ENCODE measurements at places on chromosomes 11 and 22.
A peak's percentile ranks its signal among the peaks of the same experiment; 100 is the strongest.

GRCh38 chr11:3219281-3219892 lies 774 bp upstream of the MRGPRG start:
- no peak for DNase-seq

DNA sequence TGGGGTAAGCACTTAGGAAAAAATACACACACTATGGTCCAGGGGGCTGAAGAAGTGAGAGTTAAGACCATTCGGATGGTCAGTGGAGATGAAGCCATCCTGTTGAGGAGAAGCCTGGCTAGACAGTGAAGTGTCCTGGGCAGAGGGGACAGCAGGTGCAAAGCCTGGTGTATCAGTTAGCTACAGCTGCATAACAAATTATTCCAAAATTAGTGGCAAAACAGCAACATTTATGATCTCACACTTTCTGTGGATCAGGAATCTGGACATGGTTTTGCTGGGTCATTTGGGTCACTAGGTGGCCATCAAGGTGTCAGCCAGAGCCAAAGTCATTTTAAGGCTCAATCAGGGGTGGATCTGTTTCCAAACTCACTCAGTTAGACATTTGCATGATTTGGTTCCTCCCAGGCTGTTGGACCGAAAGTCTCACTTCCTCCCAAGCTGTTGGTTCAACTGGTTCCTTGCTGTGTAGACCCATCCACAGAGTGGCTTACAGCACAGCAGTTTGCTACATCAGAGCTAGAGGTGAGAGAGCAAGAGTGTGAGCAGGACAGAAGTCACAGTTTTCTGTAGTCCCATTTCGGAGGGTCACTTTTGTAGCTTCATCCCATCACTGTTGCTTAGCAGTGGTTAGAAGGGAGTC lies 80.1 kb upstream of the ALX4 start:
- DNase-seq = no peak

DNA sequence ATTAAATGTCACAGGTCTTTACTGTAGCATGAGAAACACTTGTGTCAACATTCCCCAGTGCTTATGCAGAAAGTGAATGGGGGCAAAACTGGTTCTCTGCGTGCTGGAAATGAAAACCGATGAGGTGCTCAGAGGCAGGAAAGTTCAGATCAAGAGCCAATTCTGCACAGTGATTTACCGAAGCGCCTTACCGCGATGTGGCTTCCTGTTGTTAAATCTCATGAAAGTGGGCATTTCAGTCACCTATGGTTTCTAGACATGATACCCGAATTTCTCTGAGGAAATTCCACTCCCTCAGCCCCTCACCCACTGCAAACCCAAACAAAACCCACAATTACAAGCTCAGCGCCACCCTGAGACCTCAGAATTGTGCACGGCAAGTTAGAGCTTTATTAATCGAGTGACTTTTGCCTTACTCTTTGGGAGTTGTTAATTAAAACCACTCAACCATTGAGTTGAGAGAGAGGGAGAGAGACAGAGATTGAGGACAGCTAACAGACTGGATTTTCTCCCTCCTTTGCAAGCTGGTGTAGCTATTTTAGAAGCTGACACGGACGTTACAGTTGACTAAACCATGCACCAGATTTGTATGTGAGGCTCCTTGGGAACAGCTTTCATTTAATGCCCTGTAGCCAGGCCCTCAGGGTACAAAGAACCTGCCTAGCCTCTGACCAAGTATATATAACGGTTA lies 196.4 kb downstream of the DBX1 start:
- no peak for DNase-seq

- no peak for DNase-seq
These were observed 54.3 kb upstream of the MYEOV start for GRCh38 chr11:69239641-69240040.

DNA sequence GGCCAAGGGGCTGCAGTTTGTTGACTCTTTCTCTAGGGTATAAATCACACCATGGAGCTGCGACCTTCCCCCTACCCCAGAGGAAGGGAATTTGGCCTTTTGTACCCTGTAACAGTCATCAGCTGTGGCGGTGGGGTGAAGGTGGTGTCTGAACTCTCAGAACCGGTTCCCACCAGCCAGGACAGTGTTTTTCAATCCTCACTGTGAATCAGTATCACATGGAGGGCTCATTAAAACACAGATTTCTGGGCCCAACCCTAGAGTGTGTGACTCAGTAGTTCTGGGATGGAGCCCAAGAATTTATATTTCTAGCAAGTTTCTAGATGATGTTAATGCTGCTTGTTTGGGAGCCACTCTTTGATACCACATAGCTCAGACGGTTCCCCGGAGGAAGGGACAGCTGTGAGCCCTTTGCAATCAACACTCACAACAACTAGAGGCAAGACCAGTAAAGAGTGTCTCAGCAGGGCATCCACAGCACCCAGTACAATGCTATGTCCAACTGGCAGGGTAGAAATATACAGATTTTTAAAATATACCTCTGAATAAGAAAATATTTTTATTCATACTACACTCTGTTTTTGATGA lies 43.9 kb upstream of the FAT3 start:
- DNase-seq = no peak

DNA sequence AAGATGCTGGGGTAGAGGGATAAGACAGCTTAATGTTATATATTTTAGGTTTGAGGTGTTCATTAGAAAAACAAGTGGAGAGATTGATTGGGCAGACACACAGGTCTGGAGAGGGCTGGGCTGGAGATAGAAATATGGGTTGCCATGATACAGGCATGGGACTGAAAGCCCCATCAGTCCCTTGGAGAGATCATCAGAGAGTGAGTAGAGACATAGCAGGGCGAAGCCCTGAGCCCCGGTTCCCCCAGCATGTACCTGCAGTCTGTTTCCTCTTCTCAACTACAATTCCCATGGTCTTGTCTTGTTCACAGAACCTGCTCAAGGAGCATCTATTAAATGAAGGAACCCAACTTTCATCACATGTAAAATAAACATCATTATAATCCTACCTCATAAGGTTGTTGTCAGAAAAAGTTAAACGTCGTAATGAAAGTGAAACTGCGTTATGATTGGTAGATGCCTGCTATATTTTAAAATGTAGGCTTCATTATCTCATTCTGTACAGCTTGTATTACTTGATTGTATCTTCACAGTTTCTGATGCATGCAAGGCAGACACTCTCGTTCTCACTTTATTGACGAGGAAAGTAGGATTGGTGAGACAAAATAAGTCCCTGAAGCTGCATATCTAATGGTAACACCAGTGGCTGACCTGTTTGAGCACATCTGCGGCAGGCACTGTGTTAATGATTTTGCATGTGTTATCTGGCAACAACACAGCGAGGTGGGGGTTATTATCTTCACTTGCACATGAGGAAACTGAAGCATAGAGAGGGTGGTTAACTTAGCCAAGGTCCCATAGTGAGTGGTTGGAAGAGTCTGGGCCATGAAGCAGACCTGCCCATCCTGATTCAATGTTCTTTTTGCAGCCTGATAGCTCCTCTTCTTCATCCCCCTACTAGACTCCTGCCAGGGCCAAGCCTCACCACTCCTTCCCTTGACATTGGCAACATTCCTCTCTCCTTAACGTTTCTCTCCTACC lies 63.5 kb downstream of the ENDOD1 start:
- DNase-seq = peak; percentile 13

GRCh38 chr11:96162816-96163499 lies 180.0 kb downstream of the MAML2 start:
- no peak for DNase-seq

DNA sequence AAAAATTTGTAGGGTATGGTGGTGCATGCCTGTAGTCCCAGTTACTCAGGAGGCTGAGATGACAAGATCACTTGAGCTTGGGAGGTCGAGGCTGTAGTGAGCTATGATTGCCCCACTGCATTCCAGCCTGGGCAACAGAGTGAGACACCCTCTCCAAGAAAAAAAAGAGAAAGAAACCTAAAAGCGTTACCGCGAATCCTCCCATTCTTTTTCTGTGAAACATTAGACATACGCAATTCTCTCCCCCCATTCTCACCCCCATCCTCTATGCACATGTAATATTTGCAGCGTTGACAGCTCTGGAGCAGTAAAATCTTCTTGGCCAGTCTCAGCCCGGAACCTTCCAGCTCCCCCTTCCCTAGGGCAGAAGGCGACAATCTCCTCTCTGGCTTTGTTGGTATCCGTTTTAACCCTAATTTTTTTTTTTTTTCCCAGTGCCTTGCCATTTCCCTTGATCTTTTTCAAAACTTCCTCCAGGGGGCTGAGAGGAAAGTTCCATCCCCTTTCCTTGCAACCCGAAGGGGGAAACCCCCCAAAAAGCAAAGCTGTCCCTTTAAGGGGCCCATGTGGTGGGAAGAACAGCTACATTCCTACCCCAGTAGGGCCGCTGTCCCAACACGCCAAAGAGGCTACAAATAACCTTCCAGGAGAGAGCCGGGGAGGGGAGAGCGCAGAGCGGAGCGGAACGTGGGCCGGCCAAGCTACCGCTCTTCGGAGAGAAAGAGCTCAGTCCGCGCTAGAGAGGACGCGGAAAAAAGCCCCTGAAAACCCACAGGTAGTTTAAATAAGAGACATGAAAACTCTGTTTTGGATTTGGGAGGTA lies 1.9 kb downstream of the LRP4 start:
- no peak for DNase-seq

DNA sequence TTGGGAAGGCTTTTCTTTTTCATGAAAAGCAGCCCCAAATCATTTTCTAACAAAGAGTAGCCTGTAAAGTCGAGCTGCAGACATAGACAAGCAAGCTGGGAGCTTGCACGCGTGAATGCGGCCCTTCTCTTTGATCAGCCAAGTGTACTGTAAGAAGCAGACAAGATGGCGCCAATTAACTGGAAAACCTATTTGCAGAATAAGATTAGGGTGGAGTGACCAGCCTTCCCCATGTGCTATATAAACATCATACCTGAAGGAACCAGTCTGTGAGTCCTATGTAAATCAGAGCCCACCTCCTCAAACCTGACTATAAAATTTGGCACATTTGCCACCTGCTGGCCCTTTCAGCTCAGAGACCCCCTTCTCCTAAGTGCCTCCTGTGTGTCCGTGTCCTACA lies 982.7 kb downstream of the OPCML start:
- no peak for DNase-seq

- DNase-seq = no peak
These were observed 4.4 kb upstream of the ENDOD1 start for GRCh38 chr11:95085117-95085816.

- DNase-seq = no peak
These were observed 27.9 kb downstream of the SLC25A17 start for GRCh38 chr22:40791241-40791640.

DNA sequence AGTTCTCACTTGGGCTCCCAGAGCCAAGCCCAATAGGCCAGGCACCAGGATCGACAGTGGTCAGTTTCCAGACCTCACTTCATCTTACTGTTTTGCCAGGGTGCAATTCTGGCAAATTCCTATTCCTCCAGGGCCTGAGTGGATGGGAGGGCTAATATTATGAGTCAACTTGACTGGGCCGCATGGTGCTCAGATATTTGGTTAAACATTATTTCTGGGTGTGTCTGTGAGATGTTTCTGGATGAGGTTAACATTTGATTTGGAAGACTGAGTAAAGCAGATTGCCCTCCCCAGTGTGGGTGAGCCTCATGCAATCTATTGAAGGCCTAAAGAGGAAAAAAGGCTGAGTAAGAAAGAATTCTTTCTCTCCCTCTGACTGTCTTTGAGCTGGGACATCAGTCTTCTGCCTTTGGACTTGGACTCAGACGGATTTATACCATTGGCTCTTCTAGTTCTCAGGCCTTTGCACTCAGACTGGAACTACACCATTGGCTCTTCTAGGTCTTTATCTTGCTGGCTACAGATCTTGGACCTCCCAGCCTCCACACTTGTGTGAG lies 132.9 kb upstream of the ZBED5 start:
- no peak for DNase-seq

DNA sequence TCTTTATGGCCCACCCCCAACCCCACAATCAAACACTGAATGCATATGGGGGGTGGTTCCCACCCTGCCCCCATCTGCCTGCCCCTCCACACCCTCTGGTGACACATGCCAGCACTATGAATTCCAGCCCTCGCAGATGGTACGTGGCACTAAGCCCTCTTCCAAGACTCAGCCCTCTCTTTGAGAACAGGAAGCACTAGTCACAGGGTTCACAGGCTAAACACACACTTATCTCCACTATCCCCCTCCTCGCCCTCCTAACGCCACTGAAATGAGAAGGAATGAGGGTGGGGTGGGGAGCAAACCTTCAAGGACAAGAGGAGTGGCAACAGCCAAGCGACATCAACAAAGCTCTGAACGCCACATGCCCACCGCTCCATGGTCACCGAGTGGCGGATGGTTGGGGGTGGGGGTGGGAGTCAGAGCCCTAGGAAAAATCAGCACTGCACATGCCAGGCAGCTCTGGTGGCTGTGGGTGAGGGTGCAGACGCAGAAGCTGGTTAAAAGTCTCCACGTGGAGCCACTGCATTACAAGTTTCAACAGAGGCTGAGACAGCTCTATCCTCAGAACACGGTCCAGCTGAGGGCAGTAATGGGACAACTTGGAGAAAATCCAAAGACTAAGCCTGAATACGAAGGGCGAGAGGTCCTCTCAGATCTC lies 33.6 kb downstream of the TMEM184B start:
- DNase-seq = no peak

DNA sequence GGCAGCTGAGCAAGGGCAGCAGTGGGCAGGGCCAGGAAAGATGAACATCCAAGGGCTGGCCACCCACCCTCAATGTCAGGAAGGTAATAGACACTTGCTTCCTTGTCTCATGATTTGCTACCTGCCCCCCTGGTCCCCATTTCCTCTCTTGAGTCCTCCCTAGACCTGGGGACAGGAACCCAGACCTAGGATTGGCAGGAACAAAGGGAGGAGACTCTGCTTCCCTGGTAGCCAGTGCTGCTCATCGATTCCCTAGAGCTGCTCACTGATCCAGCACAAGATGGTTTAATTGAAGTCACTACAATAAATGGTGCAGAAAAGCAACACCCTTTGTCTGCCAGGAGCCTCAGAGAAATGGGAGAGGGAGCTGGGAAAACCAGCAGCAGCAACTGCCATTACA lies 67.8 kb upstream of the CHST1 start:
- DNase-seq = no peak
